ENCODE measurements at places on chromosomes 16 and 17.

- no peak for DNase-seq
Observed at GRCh38 chr16:12900599-12901203, 697 bp upstream of the SHISA9 start.

DNA sequence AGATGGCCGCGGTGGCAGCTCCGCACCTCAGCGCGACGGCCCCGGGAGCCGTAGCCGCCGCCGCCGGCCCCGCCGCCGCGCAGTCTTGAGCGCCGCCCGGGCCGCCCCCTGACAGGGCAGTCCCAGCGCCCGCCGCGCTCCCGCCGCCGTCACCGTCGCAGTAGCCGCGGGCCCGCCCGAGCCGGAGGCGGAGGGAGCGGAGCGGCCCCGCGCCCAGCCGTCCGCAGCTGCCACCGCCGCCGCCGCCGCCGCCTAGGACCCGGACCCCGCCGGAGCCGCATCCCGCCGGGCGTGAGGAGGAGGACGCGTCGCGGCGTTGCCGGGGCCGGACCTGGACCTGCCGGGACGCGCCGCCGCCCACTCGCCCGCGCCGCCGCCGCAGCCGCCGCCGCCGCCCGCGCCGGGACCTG is 218 bp downstream of the TNRC6C start:
- DNase-seq, result no peak

DNA sequence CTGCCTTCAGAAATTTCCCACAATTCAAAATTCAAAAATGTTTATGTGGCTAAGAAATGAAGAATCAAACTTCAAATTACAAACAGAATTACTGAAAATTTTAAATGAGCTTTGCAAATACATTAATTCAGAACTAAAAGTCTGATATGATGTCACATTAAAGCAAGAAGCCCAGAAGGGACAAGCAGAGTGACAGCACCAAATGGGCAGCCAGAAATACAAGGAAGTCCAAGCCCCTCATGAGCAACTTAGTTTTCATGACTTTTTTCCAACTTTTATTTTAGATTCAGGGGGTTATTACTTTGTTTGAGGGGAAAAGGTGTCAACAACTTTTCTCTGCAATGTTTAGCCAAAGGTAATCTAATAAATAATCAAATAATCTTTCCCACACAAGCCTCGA is 21.5 kb downstream of the UBE2G1 start:
- DNase-seq, result no peak

- no peak for DNase-seq
Observed at GRCh38 chr17:38339891-38340290, 3.9 kb downstream of the GPR179 start.

DNA sequence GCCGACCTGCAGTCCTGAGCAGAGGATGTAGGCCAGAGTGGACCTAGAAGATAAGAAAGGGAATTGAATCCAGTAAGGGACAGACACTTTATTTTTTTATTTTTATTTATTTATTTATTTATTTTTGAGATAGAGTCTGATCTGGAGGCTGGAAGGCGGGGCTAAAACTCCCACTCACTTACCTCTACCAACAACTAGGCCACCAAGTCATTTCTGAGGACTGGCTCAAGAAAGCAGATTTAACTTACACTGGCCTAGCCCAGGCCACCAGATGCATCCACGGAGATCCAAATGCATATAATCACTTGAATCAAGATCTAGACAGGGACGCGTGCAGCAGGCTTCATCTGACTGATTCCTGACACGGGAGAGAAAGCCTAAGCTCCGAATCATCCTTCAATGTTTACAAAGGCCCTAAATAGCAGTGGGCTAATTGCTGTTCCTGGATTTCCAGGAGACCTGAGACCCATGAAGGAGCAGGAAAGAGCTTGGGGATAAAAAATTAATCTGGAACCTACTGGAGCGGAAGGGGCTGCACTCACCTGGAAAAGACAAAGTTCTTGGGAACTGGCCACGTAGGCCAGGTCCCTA is 1.1 kb upstream of the ALOX12 start:
- no peak for DNase-seq

GRCh38 chr16:69607674-69608073 is 41.9 kb downstream of the NFAT5 start:
- DNase-seq, result peak; percentile 26

DNA sequence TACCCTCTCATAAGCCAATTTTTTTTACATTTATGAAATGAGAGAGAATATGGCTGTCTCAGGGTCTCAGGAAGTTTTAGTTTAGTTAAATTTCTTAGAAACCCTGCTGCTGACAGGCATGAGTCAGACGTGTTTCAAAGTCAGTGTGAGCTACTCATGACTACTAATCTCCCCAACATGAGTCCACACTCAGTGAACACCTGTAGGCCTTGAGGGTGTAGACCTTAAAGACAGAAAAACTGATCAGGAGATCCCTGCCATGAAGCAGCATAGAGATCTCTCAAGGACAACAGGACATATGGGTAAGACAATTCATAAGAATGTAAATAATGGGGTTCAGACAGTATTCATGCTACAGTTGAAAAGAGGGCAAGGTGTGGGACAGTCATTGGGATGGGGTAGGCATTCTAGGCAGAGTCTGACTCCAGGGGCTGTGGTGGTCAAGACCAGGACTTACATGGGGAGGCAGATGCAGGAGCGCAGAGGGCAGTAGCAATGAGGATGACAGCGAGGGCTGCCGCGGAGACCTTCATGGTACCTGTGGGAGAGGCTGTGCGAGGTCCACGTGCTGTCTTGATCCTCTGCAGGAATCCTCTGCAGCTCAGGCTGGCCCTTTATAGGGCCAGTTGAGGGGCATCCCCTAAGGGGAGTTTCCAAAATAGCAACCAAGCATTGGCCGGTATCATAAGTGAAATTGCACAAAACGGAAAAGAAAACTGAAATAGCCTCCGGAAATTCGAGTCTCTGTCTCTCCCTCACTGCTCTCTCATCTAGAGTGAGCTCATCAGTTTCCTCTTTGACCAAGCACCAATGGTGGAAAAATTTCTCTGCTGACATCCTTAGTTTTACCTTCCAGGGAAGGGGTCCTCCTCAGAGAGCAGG is at the start of gene CCL5:
Gene CCL5 (minus strand): TSS at position 588 of the 882 bp plus-strand sequence.
- DNase-seq, result peak; percentile 79

- no peak for DNase-seq
Observed at GRCh38 chr17:70288540-70289290, 119.4 kb downstream of the KCNJ2 start.

GRCh38 chr17:35568561-35568960 is 7.9 kb upstream of the SLFN14 start:
- DNase-seq, result no peak

GRCh38 chr17:13539421-13539820 is 62.3 kb downstream of the HS3ST3A1 start:
- no peak for DNase-seq

- DNase-seq, result no peak
Observed at GRCh38 chr17:43465049-43465448, 18.7 kb upstream of the DHX8 start.

DNA sequence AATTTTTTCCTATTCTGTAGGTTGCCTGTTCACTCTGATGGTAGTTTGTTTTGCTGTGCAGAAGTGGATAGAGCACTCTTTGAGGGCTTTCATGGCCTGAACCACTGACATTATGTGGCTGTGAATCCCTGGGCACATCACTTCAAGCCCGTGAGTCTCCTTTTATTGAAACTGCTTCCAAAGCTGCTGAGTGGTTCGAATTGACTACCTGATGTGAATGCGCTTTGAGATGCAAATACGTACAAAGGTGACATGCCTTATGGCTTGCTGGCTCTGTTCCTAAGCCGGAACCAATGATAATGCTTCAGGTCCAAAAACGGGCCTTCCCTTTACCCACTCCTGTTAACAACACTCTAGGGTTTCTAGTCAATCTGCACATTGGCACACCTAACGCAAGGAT is 34.3 kb downstream of the ASPA start:
- DNase-seq, result no peak

GRCh38 chr17:8968503-8968902 is 3.0 kb upstream of the PIK3R5 start:
- no peak for DNase-seq

GRCh38 chr16:88298181-88298832 is 84.5 kb upstream of the ZNF469 start:
- no peak for DNase-seq

DNA sequence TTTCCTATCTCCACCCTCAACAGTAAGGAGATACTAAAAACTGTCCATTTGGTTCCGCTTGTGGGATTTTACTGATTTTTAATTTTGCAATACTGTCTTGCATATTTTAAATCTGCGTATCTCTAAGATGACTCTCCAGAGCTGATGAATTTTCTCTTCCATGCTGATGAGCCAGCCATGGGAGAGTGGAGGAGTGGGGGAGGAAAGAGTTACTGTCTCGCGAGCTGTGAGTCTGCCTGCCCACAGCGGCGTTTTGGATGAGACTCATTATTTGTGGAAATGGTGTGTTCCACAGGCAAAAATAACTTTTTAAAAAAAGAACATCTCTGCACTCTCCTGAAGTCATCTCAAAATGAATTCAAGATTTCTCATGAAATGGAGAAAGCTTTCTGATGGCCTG is 34.6 kb upstream of the MYOCD start:
- DNase-seq, result no peak

GRCh38 chr17:76930107-76930506 is 61.9 kb downstream of the MGAT5B start:
- DNase-seq, result no peak

- no peak for DNase-seq
Observed at GRCh38 chr17:1058423-1059130, 61.6 kb downstream of the TIMM22 start.

- DNase-seq, result no peak
Observed at GRCh38 chr17:47917581-47917980, 21.5 kb downstream of the SP2 start.

GRCh38 chr17:73953206-73954033 is 250.1 kb upstream of the RPL38 start:
- no peak for DNase-seq

- DNase-seq, result peak; percentile 16
Observed at GRCh38 chr17:34420254-34420766, 57.3 kb upstream of the CCL1 start.

DNA sequence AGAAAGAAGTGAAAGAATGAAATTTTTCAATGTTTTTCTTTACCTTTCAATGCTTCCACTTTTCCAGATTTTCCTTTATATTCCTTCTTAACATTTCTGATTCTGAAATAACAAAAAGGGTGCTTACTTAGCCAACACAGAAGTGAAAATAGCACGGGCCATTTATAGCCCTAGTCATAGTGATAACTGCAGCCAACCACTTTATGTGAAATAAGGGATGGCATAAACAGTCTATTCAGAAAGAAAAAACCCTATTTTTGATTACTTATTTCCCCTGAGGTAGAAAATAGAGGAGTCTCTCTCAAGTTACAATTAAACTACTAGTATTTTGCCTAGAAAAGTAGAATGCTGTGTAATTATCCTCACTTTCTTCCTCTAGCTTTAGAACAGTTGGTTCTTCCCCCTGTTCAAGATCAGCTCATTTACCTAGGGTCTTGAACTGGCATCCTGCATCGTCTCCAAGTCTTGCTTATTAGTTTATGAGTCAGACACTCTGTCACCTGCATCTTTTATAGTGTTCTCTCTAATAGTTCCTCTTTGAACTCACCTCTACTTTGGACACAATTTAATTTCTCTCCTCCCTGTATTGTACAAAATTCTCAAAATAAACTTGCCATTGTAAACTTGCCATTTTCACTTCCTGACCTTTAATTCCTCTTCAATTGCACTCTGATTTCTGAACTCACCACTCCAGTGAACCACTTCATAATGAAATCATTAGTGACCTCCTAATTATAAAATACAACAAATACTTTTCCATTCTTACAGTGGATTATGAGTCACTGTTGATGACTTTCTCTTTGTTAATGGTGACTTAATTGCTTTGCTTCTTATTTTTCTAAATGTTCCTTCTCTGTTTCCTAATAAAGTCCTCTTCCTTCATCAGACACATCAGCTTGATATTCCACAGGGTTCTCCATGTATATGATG is 23.6 kb downstream of the ABCA6 start:
- peak; percentile 48 for DNase-seq

DNA sequence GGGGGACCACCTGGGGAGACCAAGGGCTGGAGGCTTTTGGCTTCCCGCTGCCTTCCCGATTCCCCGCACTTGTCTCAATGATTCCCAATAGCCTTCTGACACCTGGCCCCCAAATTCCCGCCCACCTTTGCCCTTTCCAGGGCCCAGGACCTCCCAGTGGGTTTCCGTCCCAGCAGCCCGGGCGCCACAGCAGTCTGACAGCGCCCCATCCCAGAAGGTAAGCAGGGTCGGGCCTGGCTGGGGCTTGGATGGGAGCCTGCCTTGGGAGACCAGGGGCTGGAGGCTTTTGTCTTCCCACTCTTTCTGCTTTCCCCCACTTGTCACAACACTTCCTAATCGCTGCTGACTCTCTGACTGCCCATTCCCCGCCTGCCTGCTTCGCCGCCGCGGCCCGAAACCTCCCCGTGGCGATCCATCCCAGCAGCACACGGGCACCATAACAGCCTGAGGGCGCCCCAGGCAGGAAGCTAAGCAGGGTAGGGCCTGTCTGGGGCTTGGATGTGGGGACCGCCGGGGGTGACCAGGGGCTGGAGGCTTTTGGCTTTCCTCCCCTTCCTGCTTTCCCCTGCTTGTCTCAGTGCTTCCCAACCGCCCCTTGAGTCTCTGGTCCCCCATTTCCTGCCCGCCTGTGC is 2289.3 kb downstream of the TP53TG3F start:
- no peak for DNase-seq

- DNase-seq, result no peak
Observed at GRCh38 chr16:65675161-65675560, 553.3 kb upstream of the CDH11 start.

DNA sequence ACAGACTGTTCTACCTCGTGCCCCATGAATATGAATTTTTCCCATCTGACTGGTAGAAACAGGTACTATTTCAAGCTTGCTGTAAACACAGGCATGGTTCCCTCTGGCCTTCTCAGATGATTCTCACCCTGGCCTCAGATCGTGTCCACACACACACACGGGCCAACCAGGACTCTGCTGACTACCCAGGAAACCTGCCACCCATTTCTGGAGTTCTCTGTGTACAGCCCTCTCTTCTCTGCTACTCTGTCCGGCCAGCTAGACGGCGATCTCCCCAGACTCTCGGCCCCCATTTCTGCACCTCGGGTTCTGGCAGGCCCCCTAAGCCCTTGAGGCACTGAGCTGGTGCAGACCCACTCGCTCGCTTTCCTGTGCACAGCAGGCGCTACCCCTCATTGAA is 31.2 kb downstream of the RPA1 start:
- DNase-seq, result no peak

- DNase-seq, result no peak
Observed at GRCh38 chr17:40347319-40348135, 17.0 kb downstream of the GJD3 start.

GRCh38 chr17:75759457-75759856 is 5.5 kb downstream of the GALK1 start:
- DNase-seq, result no peak

GRCh38 chr16:67241008-67241900 is 6.0 kb downstream of the FHOD1 start:
- no peak for DNase-seq

GRCh38 chr17:43958748-43959352 is 5.1 kb upstream of the PYY start:
- DNase-seq, result no peak

Data from GM12864 (cell line).